Epithelial cell of umbilical artery (primary cell): ENCODE measurements at places on chromosomes 6 and 20. TPM values are rescaled to one million over a fixed set of nuclear protein-coding genes. Genes with fewer than 3 reads are reported as not detected.

GLP1R gene
- total RNA-seq: not detected in 2 replicates

CENPW gene
- 18.8 and 28.9 TPM in 2 replicates for total RNA-seq

BCAS1 gene
- total RNA-seq: under 0.01 TPM in 1 of 2 replicates, not detected in the other

ATF6B gene
- total RNA-seq: 15.3 and 15.7 TPM in 2 replicates

SLC35F1 gene
- under 0.01 TPM in 1 of 2 replicates, not detected in the other for total RNA-seq

ADRM1 gene
- 149 and 150 TPM in 2 replicates for total RNA-seq

CYP39A1 gene
- under 0.01 and 0.15 TPM in 2 replicates for total RNA-seq

BPIFA1 gene
- not detected in 2 replicates for total RNA-seq

DNAAF9 gene
- total RNA-seq: 8.4 and 11.6 TPM in 2 replicates

CALHM6 gene
- 1.9 TPM in 1 of 2 replicates, not detected in the other for total RNA-seq

ZKSCAN4 gene
- 4.7 and 5.2 TPM in 2 replicates for total RNA-seq

KCNG1 gene
- 1.8 and 3.2 TPM in 2 replicates for total RNA-seq

SPTLC3 gene
- total RNA-seq: under 0.01 and 2.9 TPM in 2 replicates

IL17F gene
- total RNA-seq: not detected in 2 replicates

PPIL6 gene
- 1.7 and 2.3 TPM in 2 replicates for total RNA-seq

BPIFB4 gene
- not detected in 2 replicates for total RNA-seq

PCMTD2 gene
- total RNA-seq: 47.1 and 67.0 TPM in 2 replicates

ZNF343 gene
- total RNA-seq: 9.1 and 16.7 TPM in 2 replicates

FNDC11 gene
- 0.15 and 1.3 TPM in 2 replicates for total RNA-seq

TREML2 gene
- not detected in 2 replicates for total RNA-seq

SLC17A3 gene
- total RNA-seq: not detected in 2 replicates

BPI gene
- not detected in 2 replicates for total RNA-seq

PTCHD4 gene
- total RNA-seq: 0.76 and 2.9 TPM in 2 replicates

CALHM4 gene
- under 0.01 and 0.46 TPM in 2 replicates for total RNA-seq

MUC22 gene
- total RNA-seq: not detected in 2 replicates

FAM209B gene
- total RNA-seq: not detected in 2 replicates

ARHGAP40 gene
- under 0.01 TPM in 1 of 2 replicates, not detected in the other for total RNA-seq

PACRG gene
- total RNA-seq: not detected in 2 replicates

SAMD5 gene
- 3.2 and 3.3 TPM in 2 replicates for total RNA-seq

OLIG3 gene
- total RNA-seq: not detected in 2 replicates

BMP5 gene
- not detected in 2 replicates for total RNA-seq

MAS1 gene
- total RNA-seq: not detected in 2 replicates

C20orf202 gene
- total RNA-seq: not detected in 2 replicates

WDR46 gene
- 106 and 144 TPM in 2 replicates for total RNA-seq

C6orf52 gene
- total RNA-seq: 1.1 TPM in 1 of 2 replicates, not detected in the other

CST2 gene
- total RNA-seq: not detected in 2 replicates

MDFI gene
- total RNA-seq: 42.7 and 56.5 TPM in 2 replicates

MUC21 gene
- not detected in 2 replicates for total RNA-seq

ID4 gene
- total RNA-seq: under 0.01 TPM in 1 of 2 replicates, not detected in the other

KCNS1 gene
- total RNA-seq: 0.61 and 0.65 TPM in 2 replicates

KCNK16 gene
- total RNA-seq: not detected in 2 replicates

GRM4 gene
- not detected in 2 replicates for total RNA-seq

RIN2 gene
- 63.5 and 134 TPM in 2 replicates for total RNA-seq

COL9A1 gene
- total RNA-seq: not detected in 2 replicates

HLA-DQB1 gene
- total RNA-seq: not detected in 2 replicates

NRM gene
- 1.9 and 3.8 TPM in 2 replicates for total RNA-seq

HLA-DMB gene
- total RNA-seq: 0.97 and 2.3 TPM in 2 replicates

MCCD1 gene
- not detected in 2 replicates for total RNA-seq

NSFL1C gene
- total RNA-seq: 27.9 and 36.8 TPM in 2 replicates

MATN4 gene
- total RNA-seq: not detected in 2 replicates

CLVS2 gene
- not detected in 2 replicates for total RNA-seq

TAP1 gene
- total RNA-seq: 26.0 and 112 TPM in 2 replicates

MCHR2 gene
- total RNA-seq: not detected in 2 replicates

KIF25 gene
- total RNA-seq: not detected in 2 replicates

MEI4 gene
- not detected in 2 replicates for total RNA-seq
